ENCODE measurements at places on chromosomes 11 and 22. TPM values are rescaled to one million over a fixed set of nuclear protein-coding genes. Genes with fewer than 3 reads are reported as not detected.

SLC29A2 gene
- 7.1 TPM for polyA plus RNA-seq

C11orf86 gene
- polyA plus RNA-seq = not detected

PKNOX2 gene
- polyA plus RNA-seq = 12.7 TPM

DNA sequence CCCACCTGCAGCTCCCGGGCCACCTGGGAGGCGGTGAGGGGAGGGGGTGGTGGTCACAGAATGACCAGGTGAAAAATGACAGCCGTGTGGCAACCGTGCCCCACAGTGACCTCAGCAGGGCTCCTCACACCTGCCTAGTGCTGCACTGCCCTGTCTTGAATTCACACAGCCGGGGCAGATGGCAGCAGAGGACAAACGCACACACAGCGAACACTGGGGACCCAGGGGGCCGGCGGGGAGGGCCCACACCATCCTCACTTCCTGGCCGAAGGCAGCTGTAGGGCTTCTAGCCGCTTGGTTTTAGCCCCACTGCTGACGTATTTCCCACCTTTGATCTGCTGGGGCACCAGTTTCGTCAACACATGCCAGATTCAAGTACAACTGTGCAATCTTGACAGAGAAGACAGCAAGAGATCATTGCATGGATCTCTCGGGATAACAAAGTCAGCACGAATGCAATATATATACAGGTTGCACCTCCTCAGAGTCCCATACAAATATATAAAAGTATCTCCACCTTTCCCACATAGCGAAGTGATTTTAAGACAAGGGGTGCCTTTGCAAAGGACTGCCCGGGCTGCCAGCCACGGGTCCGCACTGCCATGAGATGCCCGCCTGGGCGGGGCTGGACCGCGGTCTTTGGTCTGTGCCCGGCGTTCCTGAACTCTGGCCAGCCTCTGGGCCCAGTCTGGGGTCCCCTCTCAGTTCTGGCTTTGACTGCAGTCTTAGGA, 26.9 kb downstream of the TRMU start:
- DNase-seq = no peak

- no peak for DNase-seq
Measured at GRCh38 chr11:60905551-60906113, 753 bp downstream of the PRPF19 start.

GRCh38 chr11:116563712-116564047, 209.1 kb downstream of the BUD13 start:
- no peak for DNase-seq

DNA sequence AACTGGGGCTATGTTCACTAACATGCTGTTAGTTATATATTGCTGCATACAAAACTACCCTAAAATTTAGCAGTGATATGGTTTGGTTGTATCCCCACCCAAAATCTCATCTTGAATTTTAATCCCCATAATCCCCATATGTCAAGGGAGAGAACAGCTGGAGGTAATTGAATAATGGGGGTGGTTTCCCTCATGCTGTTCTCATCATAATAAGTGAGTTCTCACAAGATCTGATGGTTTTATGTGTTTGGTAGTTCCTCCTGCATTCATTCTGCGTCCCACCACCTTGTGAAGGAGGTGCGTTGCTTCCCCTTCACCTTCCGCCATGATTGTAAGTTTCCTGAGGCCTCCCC, 10.0 kb upstream of the PATL1 start:
- no peak for DNase-seq

Measured in right lung (tissue), 10 donors.